ENCODE measurements at places on chromosomes 6 and 20.

DNA sequence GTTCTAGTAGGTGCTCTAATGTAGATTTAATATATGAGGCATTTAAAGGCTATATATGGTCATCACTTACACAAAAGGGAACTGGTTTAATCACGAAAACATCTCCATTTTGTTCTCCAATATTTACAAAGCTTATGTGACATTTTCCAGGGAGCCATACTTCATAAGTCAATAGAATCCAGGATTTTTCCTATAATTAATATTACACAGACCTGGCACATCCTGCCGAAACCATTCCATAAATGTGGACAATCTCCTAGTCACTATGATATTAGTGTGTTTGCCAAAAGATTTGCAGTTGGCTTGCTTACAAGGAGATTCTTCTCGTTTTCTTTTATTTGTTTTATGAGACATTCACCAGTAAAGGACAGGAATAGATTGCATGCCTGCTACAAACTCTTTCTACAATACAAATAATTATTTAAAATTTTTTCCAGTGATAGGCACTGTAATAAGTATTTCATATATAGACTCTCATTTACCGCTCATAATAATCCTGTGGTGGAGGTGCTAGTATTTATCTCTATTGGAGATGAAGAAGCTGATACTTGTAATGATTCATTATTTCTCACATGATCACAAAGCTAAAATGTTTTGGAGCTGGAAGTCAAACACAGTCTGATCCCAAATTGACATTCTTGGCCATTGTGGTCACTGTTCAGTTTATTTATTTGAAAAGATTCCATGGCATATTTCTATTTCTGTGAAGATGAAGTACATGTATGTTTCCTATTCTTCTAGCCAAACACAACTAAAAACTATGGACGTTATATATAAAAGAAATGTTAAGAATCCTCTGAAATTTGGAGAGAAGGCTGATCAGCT is 597.0 kb downstream of the HTR1B start:
- no peak for DNase-seq

DNA sequence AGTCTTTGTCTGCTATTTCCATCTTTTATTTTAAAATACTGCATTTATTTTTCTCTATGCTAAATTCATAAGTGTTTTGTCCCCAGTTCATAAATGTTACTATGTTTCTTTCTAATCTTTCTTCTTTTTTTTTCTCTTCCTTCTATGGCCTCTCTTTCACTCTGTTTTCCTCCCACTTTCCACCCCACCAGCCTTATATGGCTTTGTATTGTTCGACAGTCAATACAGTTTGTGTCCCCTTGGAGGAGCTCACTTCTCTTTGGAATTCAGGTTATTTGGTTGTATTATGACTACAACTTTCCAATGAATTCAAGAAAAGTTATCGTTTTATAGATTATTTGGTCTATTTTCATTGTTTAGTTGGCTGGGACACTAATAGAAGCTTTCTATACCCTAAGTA is 393.5 kb downstream of the NKAIN2 start:
- no peak for DNase-seq

DNA sequence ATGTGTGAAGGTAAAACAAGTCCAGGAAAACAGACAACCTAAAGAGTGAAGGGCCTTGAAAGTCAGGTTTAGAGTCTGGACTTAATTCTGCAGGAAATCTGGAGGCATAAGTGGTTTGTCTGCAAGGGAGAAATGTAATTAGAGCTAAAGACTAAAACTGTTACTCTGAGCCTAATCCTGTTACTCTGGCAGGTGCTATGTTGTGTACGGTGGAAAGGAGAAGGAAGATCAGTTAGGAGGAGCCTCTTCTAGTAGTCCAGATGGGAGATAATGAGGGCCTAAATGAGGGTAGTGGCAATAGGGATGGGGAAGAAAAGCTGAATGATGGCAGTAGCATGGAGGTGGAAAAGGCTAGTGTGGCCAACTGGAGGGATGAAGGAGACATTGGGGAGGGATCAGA is 118.5 kb downstream of the PDSS2 start:
- no peak for DNase-seq

DNA sequence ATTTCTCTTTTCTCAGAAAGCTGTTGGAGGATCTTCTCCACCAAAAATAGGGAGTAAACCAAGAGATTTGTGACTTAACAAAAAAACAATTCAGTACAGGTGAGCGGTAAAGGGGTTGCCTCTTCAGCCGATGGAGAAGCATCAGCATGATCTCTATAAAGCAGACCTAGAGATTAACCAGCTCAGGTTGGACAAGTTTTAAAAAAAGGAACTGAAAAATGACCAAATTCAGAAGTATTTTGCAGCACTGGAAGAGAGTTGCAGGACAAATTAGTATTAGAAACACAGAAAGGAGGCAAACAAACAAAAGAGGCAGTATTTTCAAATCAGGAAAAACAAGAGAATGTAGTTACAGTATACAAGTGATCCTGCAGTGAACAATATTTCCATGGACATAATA is 39.6 kb upstream of the ZNF184 start:
- no peak for DNase-seq

- no peak for DNase-seq
Measured at GRCh38 chr6:25066593-25066992, 130.8 kb upstream of the RIPOR2 start.

- no peak for DNase-seq
Measured at GRCh38 chr6:112931832-112932231, 584.7 kb downstream of the RFPL4B start.

DNA sequence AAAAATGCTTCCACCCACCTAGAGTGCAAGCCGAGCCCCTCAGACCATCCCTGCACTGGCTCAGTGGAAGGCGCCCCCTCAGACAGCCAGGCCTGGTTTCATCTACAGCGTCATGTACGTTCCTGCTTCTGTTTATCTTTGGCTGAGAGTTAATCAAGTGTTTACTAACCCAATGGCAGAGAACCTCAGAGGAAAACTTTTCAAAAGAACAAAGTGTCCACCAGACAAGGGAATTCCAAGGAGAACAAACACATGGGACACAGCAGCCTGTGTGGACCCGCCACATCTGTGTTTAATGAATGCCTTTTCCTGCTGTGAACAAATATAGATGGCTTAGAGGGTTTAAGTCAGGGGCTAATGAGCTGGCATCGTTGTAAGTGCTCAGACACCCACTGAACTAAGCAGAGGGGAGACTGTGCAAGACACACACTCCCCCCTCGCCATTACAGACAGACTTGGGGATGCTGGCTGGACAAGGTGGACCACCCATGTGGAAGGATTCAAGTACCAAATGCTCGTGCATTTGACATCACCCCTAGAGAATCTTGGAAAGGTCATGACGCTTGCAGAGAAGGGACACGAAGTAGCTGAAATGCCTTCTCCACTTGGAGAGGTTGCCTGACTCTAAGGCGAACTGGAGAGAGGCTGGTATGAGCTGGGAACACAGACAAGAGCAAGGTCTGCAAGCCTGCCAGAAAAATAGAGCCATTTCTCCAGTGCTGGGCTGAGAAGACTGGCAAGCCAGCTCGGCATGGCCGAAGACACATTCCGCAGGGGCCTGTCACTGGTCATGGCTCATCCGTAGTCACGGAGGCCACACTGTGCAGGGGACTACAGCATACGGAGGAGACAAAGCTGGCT is 53.5 kb upstream of the NXT1 start:
- no peak for DNase-seq

- DNase-seq, result no peak
Measured at GRCh38 chr6:150876598-150876997, 11.1 kb downstream of the MTHFD1L start.

Data from T1000 (cell line).